ENCODE measurements at places on chromosomes 4 and X.

GRCh38 chrX:152822383-152823086, 8.0 kb downstream of the CETN2 start:
- no peak for DNase-seq

GRCh38 chr4:8582941-8583654, 2.9 kb downstream of the GPR78 start:
- no peak for DNase-seq

GRCh38 chr4:39823191-39823590, 125.3 kb downstream of the UBE2K start:
- no peak for DNase-seq

GRCh38 chr4:167101035-167101434, 133.3 kb downstream of the SPOCK3 start:
- no peak for DNase-seq

DNA sequence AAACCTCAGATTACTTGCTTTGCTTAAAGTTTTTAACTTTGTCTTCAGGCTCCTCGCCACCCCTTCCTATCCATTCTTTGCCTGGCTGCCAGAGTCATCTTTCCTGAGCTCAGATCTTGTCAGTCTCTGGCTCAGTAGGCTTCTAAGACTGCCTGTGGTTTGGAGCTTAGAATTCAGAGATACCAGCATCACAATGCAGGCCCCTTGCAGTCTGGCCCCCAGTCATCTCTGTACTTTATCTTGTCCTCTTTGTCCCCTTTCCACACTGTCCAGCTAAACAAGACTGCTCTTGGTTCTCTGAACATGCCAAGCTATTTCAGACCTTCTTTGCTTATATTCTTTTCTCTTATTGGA, 3.0 kb downstream of the KIAA0232 start:
- no peak for DNase-seq

- no peak for DNase-seq
Observed at GRCh38 chr4:16801356-16801755, 97.1 kb downstream of the LDB2 start.

DNA sequence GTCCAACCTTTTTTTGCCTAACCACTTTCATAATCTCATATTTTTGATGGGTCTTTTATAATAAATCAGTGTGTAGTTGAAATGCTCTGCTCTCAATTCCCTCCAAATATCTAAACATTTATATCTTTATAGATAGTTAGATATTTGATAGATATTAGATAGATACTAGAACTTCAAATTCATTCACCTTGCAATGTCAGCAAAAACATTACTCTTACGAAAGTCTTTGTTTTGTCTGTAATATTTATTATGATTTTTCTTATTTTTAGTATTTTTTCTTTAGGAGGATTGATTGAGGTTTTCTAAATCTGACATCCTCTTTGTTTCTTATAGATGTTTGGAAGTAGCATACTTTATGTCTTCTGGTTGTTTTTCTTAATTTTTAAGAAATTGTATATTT, 2563.6 kb downstream of the PCDH7 start:
- no peak for DNase-seq

GRCh38 chr4:102606261-102606660, 105.1 kb downstream of the NFKB1 start:
- no peak for DNase-seq
